Head of caudate nucleus (tissue), 42 donors: ENCODE measurements at places on chromosomes 2 and 18.

DNA sequence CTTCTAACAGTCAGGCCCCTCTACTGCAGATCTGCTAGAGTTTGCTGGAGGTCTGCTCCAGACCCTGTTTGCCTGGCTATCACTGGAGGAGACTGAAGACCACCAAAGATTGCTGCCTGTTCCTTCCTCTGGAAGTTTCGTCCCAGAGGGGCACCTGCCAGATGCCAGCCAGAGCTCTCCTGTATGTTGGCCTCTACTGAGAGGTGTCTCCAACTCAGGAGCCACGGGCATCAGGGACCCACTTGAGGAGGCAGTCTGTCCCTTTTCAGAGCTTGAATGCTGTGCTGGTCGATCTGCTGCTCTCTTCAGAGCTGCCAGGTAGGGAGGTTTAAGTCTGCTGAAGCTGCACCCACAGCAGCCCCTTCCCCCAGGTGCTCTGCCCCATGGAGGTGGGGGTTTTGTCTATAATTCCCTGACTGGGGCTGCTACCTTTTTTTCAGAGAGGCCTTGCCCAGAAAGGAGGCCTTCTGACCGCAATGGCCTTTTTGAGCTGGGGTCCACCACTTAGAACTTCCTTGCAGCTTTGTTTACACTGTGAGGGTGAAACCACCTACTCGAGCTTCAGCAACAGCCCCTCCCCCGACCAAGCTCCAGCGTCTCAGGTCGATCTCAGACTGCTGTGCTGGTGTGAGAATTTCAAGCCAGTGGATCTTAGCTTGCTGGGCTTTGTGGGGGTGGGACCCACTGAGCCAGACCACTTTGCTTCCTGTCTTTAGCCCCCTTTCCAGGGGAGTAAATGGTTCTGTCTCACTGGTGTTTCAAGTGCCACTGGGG, 566.0 kb downstream of the NR4A2 start:
- DNase-seq: no peak

DNA sequence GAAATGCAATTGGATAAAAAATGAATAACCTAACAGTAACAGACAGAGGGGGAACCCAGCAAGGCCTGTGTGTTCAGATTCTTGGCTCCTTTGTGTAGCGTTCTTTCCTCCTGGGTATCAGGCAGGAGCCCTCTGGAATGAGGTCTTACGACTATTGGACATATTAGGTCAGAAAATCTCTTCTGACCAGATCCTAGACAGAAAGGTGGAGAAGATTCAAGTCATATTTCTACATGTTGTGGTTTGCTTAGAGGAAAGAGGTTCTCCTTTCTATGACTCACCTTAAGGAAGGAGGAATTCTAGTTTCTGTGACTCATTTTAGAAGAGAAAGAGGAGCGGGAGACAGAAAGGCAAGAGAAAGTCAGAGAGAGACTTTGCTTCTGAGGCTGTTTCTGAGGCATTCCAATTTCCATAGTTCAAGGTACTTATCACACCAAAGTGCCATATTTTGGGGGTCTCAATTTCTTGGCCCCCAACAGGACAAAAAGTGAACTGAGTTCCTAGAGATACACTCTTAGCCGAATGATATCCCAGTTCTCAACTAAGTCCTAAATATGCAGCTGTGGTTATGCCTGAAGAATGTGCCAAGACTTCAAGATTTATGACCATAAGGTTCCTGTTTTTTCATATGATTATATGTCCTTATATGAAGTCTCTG, 618.6 kb downstream of the ZEB2 start:
- DNase-seq: no peak

DNA sequence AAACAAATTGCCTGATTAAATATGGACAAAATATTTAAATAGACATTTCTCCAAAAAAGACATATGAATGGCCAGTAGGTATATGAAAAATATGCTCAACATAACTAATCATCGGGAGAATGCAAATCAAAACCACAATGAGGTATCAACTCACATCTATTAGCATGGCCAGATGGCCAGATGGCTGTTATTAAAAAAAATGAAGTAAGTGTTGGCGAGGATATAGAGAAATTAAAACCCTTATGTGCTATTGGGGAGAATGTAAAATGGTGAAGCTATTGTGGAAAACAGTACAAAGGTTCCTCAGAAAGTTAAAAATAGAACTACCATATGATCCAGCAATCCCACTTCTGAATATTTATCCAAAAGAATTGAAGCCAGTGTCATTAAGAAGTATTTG, 272.3 kb upstream of the ZNF804A start:
- no peak for DNase-seq

DNA sequence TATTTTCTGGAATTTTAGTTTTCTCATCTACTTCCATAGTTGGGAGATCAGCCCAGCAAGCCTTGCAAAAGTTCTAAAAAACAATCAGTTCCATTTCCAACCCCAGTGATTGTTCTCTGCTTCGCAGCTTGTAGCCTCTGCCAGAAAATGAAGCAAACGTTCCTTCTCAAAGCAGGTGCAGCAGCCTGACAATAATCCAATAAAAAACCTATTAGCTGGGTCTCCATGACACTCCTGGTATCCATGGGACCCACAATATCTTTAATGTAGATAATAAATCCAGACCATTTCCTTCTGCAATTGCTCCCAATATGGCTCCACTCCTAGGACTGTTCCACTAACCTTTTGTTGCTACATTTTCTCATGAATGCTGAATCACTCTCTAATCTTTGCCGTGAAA, 140.8 kb upstream of the SETBP1 start:
- no peak for DNase-seq

DNA sequence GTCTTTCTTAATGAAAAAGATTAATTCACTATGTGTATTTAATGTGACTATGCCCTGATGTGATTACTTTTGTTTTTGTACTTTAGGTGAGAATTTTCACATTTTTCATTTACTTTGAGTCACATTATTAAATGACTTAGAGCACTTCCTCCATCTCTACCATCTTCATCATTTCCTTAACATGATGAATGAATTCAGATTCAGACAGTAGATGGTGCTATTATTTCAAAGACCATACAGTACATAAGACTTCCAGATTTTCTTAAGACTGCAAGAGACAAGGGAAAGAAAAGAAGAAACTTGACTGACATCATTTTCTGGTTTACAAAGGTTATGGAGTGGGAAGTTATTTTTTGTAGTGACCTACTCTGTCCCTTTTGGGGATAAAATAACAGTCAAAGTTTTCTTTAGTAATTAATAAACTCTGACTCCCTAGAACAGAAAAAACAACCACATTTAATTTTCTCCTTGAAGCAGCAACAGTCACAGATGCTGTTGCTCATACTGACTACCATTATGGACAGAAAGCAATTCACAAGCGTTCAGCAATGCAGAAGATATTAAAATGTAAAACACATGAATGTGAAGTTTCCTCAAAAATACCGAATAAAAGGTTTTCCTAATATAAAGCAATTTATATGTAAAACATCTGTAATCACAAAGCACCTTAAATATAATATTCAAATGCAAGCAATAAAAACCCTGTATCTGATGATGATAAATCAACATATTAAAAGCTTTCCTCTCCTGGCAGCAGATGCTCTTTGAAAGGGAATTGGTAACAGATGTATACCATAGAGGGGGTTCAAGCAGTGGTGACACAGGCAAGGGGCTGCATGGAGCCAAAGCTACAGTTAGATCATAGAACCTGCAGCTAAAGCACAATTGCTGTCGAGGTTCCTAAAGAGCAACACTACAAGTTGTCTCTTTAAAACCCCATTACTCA, 1010.9 kb upstream of the NXPH2 start:
- no peak for DNase-seq

- DNase-seq: no peak
Observed at GRCh38 chr2:179965291-179966258, 41.5 kb downstream of the CWC22 start.

DNA sequence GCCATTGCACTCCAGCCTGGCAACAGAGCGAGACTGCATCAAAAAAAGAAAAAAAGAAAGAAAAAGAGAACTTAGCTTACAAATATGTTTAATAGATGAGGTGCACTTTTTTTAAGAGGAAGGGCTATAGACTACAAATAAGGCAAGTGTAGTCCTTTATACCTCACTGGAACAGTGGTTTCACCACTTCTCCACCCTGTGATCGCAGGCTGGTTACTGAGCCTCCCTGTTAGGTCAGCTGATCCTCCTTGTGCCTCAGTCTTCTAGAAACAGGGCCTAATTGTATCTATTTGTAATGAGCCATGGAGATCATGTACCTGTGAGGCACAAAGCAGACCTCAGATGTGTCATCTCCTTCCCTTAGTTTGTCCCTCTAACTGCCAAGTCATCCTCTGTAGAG, 4.5 kb downstream of the CXCR2 start:
- no peak for DNase-seq

- no peak for DNase-seq
Observed at GRCh38 chr2:84052913-84053312, 406.2 kb downstream of the SUCLG1 start.

- DNase-seq: no peak
Observed at GRCh38 chr2:46800218-46800617, 115.4 kb downstream of the MCFD2 start.

GRCh38 chr2:102848366-102848839, 86.6 kb downstream of the TMEM182 start:
- DNase-seq: peak; percentile 83

GRCh38 chr2:64325852-64326577, 127.9 kb upstream of the LGALSL start:
- no peak for DNase-seq

DNA sequence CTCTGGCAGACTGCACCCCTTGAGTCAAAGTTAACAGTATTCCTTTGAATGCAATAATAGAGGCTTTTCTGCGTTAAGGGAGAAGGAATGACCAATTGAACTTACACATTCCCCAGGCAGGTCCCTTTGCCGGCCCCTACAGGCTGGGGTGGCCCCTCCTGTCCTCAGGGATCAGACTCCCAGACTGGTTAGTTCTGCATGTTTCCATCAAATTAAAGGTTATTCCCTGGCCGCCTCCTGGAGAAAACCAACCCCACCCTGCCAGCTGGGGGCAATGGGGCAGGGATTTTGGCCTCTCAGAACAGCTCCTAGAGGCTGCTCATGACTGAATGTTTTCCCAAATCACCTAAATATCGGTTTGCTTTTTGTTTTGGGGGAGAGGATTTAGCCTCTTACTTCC, 199.6 kb downstream of the MGAT5 start:
- DNase-seq: no peak

- DNase-seq: no peak
Observed at GRCh38 chr2:19742872-19743271, 158.9 kb downstream of the TTC32 start.

GRCh38 chr2:134250840-134251461, 2.9 kb upstream of the MGAT5 start:
- no peak for DNase-seq

DNA sequence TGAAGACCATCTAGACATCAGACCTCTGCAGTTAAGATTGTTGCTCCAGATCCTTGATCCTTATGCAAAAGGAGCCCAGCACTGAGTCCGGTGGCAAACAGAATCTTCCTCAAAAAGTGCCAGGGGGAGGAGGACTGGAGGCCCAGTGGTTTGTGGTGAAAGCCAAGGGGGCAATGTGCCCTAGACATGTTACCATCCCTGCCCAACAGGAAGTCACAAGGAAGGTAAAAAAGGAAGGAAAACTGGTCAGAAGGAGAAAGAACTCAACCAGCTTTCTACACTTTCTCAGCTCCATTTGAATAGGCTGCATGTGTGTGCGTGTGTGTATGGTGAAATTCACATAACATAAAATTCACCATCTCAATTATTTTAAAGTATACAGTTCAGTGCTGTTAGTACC, 25.0 kb upstream of the KDM3A start:
- no peak for DNase-seq

DNA sequence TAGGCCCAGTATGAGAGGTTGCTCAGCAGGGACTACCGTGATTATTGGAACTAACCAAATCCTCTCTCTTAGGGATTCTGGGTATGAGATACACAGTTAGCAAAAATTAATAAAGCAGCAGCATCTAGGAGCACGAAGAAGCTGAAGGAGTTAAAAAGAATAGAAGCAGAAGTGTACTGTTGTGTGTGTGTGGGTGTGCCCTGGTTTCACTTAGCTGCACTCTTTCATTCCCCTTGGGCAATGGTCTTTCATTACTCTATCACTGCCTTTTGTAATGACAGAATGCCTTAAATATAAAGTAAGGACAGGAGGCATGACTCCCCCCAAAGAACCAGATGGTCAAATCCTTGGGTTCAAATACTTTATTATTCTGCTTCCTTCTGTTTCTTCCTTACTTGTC, 115.9 kb upstream of the CD302 start:
- no peak for DNase-seq

DNA sequence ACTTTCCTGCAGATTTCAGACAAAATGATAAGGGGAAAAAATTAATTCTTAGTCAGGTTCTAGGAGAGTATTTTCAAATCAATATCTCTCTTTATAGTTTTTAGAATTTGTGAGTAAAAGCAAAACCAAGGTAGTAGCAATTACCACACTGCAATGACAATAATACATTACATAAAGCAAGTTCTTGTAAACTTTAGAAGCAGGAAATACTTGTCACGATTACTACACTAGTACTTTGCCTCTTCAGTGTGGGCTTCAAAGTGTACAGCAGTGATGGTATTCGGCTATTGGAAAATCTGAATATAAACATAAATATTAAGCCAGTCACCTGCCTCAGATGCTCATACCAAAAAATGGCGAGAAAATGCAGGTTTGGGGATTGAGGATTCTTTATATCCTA, 81.0 kb downstream of the ALPK2 start:
- no peak for DNase-seq

DNA sequence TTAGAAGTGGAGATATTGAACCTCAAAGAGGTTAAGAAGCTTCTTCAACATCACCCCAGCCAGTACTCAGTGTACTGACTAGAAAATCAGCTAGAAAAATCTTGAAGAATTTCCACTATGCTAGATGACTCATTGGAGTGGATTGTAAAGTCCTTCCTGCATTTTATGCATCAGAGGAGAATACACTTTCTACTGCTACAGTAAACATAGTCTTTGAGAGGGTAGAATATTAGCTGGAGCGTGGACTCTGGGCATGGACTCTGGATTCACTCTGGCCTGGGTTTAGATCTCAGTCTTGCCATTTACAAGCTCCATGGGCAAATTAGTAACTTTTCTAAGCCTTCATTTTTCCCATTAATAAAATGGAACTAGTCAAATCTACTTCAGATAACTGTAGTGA, 215.9 kb downstream of the IRS1 start:
- DNase-seq: no peak

- no peak for DNase-seq
Observed at GRCh38 chr2:36812196-36812595, 115.7 kb downstream of the VIT start.

DNA sequence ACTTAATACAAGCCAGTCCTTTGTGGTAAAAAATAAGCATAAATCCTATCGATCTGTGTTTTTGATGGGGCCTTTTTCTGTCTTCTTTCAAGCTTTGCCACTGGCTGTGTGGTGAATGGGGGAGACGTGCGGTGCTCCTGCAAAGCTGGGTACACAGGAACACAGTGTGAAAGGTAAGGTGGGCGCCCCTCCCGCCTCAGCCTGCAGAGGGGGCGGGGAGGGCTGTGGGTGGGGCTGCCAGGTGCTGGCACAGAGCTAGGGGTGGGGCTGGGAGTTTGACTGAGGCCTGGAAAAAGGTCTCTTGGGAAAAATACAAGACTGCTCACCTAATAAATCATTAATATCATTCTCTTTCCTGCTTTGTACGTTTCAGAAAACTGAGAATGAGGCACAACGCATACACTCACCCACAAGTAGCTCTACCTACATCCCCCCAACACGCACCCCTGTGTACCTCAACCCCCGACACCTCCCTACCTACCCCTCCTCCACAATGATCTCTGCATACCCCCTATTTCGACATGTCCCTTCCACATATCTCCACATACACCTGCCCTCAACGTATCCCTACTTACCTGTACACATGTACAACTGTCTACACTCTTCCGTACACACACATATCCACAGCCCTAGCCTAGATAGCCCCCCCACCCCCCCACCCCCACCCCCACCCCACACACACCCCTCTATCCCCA, 129.7 kb upstream of the TTC39C start:
- DNase-seq: no peak

- DNase-seq: no peak
Observed at GRCh38 chr2:88078643-88079172, 11.1 kb downstream of the SMYD1 start.
